ENCODE measurements at places on chromosomes 5 and 9.

- no peak for DNase-seq
Measured at GRCh38 chr9:88776717-88777497, 214.4 kb upstream of the S1PR3 start.

DNA sequence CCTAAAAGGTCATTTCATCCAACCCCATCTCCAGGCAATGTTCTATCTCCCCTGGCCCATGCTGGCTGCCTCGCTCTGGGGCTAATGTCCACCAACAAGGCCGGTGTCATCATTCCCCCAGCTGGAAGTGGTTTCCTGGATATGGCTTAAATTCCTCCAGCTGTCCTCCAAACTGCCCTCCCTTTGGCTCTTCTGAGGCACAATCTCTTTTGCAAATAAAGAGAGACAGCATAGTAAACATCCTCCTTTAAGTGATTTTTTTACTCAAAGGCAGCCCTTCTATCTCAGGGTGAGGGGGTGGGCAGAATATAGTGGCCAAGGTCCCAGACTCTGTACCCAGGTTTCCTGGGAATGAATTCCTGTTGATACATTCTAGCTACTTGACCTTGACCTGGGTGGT is 117.4 kb upstream of the PANK3 start:
- DNase-seq: no peak

DNA sequence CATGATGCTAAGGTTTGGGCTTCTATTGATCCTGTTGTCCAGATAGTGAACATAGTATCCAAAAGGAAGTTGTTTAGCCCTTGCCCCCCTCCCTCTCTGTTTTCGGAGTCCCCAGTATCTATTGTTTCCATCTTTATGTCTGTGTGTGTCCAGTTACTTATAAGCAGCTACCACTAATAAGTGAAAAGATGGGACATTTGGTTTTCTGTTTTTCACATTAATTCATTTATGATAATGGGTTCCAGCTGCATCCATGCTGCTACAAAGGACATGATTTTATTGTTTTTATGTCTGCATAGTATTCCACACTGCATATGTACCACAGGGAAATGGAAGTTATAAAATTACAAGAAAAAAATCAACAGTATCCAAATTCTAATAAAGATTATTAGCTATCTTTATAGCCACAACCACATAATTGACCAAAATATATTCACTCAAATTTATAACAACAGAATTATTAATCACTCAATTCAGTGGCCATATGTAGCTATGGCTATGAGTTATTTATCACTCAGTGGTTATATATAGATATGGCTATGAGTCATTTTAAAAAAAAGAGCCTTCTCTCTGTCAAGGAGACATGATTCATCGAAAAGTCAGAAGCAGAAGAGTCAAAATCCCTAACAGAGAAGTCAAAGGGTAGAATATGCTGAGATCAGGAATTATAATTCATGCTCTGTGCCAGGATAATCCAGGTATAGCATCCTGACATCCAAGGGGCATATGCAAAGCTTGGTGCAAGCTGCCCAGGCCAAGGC is 367.5 kb downstream of the DEPDC1B start:
- no peak for DNase-seq

DNA sequence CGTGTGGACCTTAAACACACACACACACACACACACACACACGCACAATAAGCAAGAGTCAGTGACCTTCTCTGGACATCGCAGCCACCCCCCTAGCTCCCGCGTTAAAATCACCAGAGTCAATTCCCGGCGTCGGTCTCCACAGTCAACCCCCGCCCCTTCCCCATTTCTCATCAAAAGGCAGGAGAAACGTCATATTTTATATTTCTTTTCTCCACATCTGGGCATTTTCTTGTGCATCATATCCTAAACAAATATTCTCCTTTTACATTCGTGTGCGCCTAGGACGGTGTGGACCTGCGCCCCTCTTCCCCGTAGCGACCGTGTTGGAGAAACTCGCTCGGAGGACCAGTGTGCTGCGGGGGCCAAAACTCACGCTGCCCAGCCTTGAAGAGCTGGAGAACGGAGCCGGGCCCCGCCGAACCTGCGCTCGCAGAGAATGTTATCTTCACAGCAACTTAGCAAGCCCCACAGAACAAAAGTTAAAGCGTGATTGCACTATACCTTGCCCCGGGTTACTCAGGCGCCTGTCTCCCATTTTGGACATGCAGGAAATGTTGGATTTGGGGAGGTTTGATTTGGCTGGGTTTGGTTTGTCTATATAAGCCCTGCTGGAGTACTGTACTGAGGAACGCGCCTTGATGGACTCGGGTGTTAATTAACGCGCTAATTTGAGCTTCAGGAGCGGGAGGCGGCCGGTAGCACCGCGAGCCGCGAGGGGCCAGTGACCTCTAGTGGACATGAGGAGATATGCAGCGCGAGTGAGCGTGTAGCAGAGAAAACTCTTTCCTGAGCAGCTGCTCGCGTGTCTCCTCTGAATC is 192.4 kb downstream of the MEF2C start:
- peak; percentile 58 for DNase-seq

DNA sequence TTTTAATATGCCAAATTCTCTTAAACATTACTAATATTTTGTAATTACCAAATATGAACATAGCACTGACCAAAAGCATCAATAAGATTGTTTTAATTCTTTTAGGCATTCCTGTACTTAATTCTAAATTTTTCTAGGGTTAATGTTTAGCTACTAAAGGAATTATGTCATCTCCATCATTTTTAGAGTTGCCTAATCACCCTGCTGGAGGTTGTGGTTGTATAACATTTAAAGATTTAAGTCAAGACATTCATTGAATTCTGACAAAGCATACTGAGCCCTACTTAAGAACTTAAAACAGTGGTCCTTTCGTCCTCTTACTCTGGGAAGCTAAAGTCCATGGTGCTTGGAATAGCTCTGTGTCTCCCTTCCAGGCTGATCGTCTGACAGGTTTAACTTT is 28.1 kb upstream of the DAB2 start:
- no peak for DNase-seq

DNA sequence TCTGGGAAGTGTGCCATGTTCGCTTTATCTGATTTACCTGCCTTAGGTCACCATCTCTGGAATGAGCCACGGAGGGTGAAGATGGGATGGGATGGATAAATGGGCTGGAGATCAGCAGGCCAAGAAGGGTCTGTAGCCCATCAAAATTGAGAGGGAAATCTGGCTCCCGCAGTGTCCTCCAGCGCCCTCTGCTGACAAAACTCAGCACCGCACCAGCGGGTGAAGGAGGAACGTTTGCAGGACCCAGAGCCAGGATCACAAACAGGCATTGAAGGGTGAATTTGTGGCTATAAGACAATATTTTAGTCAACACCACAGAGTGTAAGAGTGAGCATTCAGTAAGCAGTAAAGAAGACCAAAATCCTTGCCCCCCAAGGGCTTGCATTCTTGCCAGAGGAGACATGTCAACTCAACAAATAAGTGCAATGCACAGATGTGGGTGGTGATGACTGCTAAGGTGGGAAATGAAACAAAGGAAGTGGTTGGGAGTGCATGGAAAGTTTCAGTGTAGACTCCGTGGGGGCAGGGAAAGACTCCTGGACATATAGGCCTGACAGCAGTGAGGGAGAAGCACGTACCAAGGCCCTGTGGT is 124.4 kb downstream of the TENT4A start:
- DNase-seq: no peak

GRCh38 chr9:134670851-134671281 is 29.3 kb downstream of the COL5A1 start:
- DNase-seq: no peak

GRCh38 chr5:91339063-91339705 is 43.9 kb downstream of the ARRDC3 start:
- DNase-seq: no peak

GRCh38 chr5:72280581-72281069 is 39.4 kb downstream of the MRPS27 start:
- DNase-seq: no peak

- DNase-seq: no peak
Measured at GRCh38 chr5:136062366-136063274, 33.8 kb downstream of the TGFBI start.

GRCh38 chr5:178143901-178144300 is 9.8 kb downstream of the NHP2 start:
- no peak for DNase-seq

DNA sequence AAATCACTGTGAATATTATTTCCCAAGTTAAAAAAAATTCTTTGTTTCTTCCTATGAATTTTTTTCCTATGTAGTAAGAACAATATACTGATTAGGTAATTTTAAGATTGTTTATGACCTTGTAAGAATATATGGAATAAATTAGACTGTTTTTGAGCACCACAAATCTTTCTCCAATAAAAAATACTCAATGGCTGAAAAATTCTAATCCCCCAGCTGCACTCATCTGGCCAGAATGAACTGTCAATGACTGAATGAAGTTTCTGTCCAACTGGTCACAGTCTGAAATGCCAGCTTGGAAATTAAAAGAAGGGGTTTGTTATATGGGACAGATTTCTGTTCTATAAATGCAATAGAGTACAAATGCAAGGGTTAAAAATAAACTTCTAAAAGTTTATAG is 569.5 kb upstream of the SEMA6A start:
- DNase-seq: no peak

DNA sequence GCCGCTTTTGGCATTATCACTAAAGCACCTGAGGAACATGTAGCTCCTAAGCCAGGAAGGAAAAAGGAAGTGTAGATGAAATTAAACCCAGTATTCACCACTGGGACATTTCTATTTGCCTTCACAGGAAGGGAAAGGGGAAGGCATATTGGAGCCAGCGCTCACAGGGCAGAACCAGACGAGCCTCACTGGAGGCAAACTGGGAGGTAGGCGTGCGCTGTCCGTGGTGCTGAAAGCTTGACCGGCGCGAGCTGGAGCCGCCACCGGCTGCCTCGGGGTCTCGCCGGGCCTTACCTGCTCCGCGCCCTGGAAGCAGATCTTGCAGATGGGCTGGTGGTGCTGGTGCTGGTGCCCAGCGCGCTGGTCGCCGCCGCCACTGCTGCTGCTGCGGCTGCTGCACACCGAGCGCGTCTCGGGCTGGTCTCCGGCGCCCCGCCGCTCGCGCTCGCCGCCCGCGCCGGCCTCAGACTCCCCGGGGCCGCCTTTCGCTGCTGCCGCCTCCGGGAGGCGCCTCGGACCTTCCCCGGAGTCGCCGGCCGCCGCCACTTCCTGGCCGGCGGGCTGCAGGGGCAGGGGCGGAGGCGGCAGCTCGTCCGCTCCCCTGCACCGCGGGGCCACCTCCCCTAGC is 732 bp downstream of the MARCHF11 start:
- no peak for DNase-seq

DNA sequence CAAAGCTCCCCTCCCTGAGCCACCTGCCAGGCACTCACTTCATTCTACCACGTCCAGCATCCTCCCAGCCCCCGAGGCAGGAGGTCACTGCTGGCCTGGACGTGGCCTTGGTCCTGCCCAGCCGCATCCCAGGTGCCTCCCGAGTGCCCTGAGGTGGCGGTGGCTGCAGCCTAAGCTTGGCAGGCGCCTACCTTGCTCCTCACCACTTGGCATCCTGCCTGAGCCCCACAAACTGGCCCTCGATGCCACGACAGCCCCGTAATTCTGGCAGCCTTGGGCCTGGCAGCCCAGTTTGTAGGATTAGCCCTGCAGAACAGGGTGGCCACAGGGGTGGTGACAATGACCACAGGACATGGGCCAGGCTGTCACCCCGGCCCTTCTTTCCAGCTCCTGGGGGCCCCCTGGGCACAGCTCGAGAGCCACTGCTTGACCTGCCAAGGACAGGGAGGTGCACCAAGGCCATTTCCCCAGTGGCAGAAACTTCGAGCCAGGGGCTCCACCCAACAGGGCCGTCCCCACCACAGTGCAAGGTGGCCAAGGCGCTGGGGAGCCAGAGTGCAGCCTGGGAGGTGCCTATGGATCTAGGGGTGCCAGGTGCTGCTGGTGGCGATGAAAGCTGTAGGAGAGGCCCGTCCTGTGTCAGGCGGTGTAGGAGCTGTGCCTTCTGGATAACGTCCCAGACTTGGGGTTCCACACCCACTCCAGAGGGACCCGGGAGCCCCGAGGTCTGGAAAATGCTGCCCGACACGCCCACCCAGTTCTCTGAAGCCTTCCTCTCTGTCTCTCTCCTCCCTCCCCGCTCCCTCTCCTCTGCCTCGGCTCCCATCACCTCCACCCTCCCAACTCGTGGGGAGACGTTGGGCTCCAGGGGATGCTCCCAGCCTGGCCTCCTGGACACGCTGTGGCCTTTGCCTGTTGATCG is 18.4 kb downstream of the NKD2 start:
- no peak for DNase-seq

GRCh38 chr9:99516657-99517049 is 294.6 kb downstream of the SEC61B start:
- no peak for DNase-seq
